Common myeloid progenitor, CD34-positive (primary cell): ENCODE measurements at places on chromosomes 12 and 14.

DNA sequence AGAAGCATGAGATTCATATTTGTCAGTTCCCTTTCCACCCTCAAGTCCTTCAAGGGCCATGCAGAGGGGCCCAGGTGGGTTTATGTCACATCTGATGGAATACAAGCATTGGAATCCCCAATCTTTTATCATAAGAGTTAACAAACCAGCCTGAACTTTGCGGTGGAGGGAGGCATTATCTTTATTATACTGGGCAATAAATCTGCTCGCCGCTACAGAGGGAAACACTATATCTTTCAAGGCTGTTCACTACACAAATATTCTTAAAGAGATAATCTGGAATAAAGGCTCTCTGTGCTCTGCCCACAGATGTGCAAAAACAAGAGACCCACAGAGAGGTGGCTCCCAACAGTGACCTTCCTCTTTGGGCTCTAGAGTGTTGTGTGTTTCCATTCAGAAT, 153.6 kb upstream of the PLEKHA5 start:
- no peak for DNase-seq
- no peaks in the 10 kb centered on the region for H3K27me3 ChIP-seq
- H3K27ac ChIP-seq: no peak overlapping the region
- no peaks in the 10 kb centered on the region for H3K4me1 ChIP-seq
- H3K4me3 ChIP-seq: no peak overlapping the region
- H3K36me3 ChIP-seq: no peaks in the 10 kb centered on the region

GRCh38 chr14:81427348-81428058, 27.4 kb upstream of the STON2 start:
- peaks cover 10% of the 10 kb centered on the region for H3K4me1 ChIP-seq
- peak overlapping the region; percentile 66 for H3K27ac ChIP-seq
- DNase-seq: peak; percentile 93
- H3K4me3 ChIP-seq: peak overlapping the region; percentile 12
- no peaks in the 10 kb centered on the region for H3K27me3 ChIP-seq
- H3K36me3 ChIP-seq: no peaks in the 10 kb centered on the region

DNA sequence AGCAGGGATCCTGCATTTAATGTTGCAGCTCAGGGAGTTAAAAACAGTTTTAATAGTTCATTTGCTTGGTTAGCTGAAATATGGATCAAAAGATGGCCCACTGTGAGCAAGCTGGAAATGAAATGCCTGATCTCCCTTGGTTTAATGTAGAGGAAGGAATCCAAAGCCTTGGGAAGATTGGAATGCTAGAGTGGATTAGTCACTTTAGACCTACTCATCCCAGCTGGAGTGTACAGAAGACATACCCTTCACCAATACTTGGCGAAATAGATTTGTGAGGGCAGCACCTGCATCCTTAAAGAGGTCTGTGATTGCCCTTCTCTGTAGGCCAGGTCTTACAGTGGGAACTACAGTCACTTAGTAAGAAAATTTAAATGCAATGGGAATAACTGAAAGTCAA, 58.0 kb upstream of the KRAS start:
- H3K4me3 ChIP-seq: no peak overlapping the region
- no peak overlapping the region for H3K27ac ChIP-seq
- DNase-seq: no peak
- no peaks in the 10 kb centered on the region for H3K36me3 ChIP-seq
- H3K4me1 ChIP-seq: no peaks in the 10 kb centered on the region

GRCh38 chr14:95288672-95289322, 30.9 kb downstream of the CLMN start:
- no peak for DNase-seq
- peaks cover 13% of the 10 kb centered on the region for H3K4me1 ChIP-seq
- no peak overlapping the region for H3K4me3 ChIP-seq
- no peaks in the 10 kb centered on the region for H3K36me3 ChIP-seq
- no peak overlapping the region for H3K27ac ChIP-seq
- peaks cover 3% of the 10 kb centered on the region for H3K27me3 ChIP-seq

GRCh38 chr12:91332302-91332701, 149.7 kb upstream of the DCN start:
- H3K27me3 ChIP-seq: no peaks in the 10 kb centered on the region
- no peaks in the 10 kb centered on the region for H3K36me3 ChIP-seq
- DNase-seq: peak; percentile 1
- H3K4me3 ChIP-seq: no peak overlapping the region
- H3K4me1 ChIP-seq: no peaks in the 10 kb centered on the region
- H3K27ac ChIP-seq: no peak overlapping the region

- H3K27ac ChIP-seq: no peak overlapping the region
- H3K4me3 ChIP-seq: no peak overlapping the region
- H3K36me3 ChIP-seq: no peaks in the 10 kb centered on the region
- H3K27me3 ChIP-seq: no peaks in the 10 kb centered on the region
Observed at GRCh38 chr14:105255021-105255507, 6.7 kb downstream of the BTBD6 start.

DNA sequence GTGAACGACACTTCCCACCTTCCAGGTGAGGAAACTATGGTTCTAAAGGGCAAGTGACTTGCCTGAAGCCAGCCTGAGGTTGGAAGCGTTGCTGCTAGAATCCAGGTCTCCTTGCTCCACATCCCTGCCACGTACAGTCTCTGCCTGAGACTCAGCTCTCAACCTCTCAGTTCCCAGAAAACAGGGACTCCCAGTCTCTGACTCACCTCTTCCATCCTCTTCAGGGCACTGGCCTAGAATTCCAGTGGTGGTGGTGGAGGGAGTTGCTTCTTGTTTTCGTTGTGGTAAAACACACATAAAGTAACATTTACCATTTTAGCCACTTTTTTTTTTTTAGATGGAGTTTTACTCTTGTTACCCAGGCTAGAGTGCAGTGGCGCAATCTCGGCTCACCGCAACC, 7.3 kb downstream of the GPR68 start:
- H3K27me3 ChIP-seq: no peaks in the 10 kb centered on the region
- no peak for DNase-seq
- H3K4me1 ChIP-seq: peaks cover 7% of the 10 kb centered on the region
- H3K4me3 ChIP-seq: no peak overlapping the region

DNA sequence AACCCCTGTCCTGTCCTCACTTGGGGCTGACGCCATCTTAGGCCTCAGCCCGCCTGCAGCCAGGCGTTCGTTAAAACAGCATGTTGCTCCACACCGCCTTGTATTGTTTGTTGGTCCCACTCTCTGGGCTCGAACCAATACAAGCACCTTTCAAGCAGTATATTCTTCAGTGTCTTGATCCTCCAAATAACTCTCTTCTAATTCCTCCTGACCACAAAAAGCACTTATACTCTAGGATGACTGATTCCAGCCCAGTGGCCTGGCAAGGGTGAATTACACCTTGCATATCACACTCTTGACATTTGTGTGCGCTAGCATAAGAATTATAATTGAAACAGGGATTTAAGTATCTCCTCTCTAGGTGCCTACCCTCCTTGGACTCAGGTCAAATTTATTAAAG, 7.1 kb downstream of the CCER1 start:
- no peaks in the 10 kb centered on the region for H3K27me3 ChIP-seq
- no peak for DNase-seq
- H3K4me3 ChIP-seq: no peak overlapping the region
- no peak overlapping the region for H3K27ac ChIP-seq
- H3K4me1 ChIP-seq: no peaks in the 10 kb centered on the region

DNA sequence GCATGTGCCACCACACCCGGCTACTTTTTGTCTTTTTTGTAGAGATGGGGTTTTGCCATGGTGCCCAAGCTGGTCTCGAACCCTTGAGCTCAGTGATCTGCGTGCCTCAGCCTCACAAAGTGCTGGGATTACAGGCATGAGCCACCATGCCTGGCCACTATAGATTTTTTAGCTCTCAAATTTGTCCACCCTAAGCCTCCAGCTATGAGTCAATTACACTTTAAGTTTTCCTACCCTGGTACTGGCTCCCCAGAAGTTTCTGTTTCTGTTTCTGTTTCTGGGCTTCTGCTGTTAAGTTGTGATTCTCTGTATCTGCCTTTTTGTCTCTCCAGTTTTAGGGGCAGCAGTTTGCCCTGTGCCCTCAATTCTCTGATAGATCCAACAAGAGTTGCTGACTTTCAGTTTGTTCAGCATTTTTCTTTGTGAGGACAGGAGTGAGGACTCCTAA, 4.4 kb upstream of the TINF2 start:
- H3K4me3 ChIP-seq: no peak overlapping the region
- DNase-seq: peak; percentile 41
- no peaks in the 10 kb centered on the region for H3K27me3 ChIP-seq
- peaks cover 2% of the 10 kb centered on the region for H3K36me3 ChIP-seq

GRCh38 chr12:57008178-57008577, 1.8 kb upstream of the ZBTB39 start:
- H3K4me3 ChIP-seq: no peak overlapping the region
- peaks cover 7% of the 10 kb centered on the region for H3K36me3 ChIP-seq
- peak; percentile 72 for DNase-seq

GRCh38 chr14:22008766-22009165, 335.1 kb upstream of the OR4E1 start:
- H3K27me3 ChIP-seq: no peaks in the 10 kb centered on the region
- no peak overlapping the region for H3K4me3 ChIP-seq
- DNase-seq: no peak
- no peaks in the 10 kb centered on the region for H3K36me3 ChIP-seq

DNA sequence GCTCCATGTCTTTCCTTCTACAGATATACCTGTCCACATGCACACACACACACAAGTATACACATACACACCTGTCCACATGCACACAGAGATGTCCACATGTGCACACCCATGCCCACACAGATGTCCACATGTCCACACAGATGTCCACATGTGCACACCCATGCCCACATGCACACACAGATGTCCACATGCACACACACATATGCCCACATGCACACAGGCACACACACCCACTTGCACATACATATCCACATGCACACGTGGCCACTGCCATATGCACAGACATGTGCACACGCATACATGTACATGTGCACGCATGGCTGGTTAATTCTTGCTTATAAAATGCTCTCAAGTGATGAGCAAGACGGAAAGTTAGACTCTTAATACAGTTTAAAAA, 32.2 kb downstream of the ELK3 start:
- DNase-seq: no peak
- no peaks in the 10 kb centered on the region for H3K27me3 ChIP-seq
- peaks cover 15% of the 10 kb centered on the region for H3K36me3 ChIP-seq
- H3K4me3 ChIP-seq: no peak overlapping the region

- H3K27me3 ChIP-seq: no peaks in the 10 kb centered on the region
- peaks cover 3% of the 10 kb centered on the region for H3K4me1 ChIP-seq
- H3K36me3 ChIP-seq: no peaks in the 10 kb centered on the region
- DNase-seq: no peak
- H3K4me3 ChIP-seq: no peak overlapping the region
Observed at GRCh38 chr12:52587563-52587962, 13.7 kb downstream of the KRT72 start.

- no peak overlapping the region for H3K27ac ChIP-seq
- no peaks in the 10 kb centered on the region for H3K36me3 ChIP-seq
- no peak overlapping the region for H3K4me3 ChIP-seq
- no peak for DNase-seq
- peaks cover 7% of the 10 kb centered on the region for H3K27me3 ChIP-seq
Observed at GRCh38 chr12:5220099-5220498, 176.4 kb downstream of the KCNA5 start.

DNA sequence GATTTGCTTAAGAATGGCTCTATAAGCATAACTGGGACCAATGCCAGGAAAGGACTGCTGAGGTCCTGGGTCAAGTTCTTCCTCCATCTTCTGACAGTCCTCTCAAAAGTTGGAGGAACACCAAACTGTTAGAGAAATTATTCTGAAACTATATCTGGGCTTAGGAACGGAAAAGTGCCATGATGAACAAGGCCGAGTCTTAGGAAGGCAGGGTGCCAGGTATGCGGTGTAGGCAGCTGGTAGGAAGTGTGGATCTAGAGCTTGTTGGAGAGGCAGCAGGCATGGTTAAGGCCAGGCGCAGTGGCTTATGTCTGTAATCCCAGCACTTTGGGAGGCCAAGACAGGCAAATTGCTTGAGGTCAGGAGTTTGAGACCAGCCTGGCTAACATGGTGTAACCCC, 7.7 kb downstream of the GNPTAB start:
- no peak overlapping the region for H3K4me3 ChIP-seq
- H3K4me1 ChIP-seq: peaks cover 52% of the 10 kb centered on the region
- no peak for DNase-seq
- H3K36me3 ChIP-seq: peaks cover 13% of the 10 kb centered on the region

GRCh38 chr12:96578526-96579125, 89.2 kb downstream of the CFAP54 start:
- no peak overlapping the region for H3K4me3 ChIP-seq
- no peaks in the 10 kb centered on the region for H3K36me3 ChIP-seq
- no peaks in the 10 kb centered on the region for H3K27me3 ChIP-seq
- DNase-seq: peak; percentile 75

DNA sequence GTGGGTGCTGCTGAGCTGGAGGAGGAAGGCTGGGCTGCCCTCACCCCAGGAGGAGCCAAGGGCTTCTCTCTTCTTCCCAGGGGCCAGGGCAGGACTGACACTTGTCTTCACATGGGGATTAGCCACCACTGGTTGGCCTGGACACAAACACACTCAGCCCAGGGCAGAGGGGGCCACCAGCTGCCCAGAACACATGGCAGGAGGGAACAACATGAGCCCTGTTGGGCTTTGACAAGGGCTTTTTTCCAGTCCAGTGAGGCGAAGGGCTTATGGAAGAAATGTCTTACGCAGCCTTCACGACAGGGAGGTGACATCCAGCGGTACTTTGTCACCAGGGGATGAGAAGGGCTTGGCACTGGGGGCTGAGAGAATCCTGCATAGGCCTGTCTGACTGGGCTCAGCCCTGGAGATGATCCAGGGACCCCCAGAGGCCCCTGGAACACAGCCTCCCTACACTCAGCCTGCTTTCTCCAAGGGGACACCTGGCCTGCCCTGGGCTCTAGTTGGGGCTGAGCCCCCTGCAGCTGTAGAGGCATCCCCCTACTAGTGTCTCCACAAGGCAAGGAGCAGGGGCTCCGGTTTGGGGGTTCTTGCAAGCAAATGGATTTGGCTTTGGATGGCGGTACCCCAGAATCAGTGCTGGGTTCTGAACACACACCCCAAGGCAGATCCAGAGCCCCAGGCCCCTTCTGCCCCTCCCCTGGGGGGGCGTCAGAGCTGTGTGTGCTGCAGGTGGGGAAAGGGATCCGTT, 18.9 kb downstream of the ARL6IP4 start:
- H3K4me1 ChIP-seq: no peaks in the 10 kb centered on the region
- no peaks in the 10 kb centered on the region for H3K27me3 ChIP-seq
- no peak overlapping the region for H3K27ac ChIP-seq
- no peak overlapping the region for H3K4me3 ChIP-seq
- DNase-seq: no peak

GRCh38 chr14:31362746-31363145, 57.6 kb downstream of the HEATR5A start:
- H3K27ac ChIP-seq: no peak overlapping the region
- peaks cover 20% of the 10 kb centered on the region for H3K36me3 ChIP-seq
- DNase-seq: no peak
- H3K27me3 ChIP-seq: no peaks in the 10 kb centered on the region
- H3K4me1 ChIP-seq: no peaks in the 10 kb centered on the region
